Thoracic aorta endothelial cell (primary cell): ENCODE measurements at places on chromosomes 7 and 10. TPM values are rescaled to one million over a fixed set of nuclear protein-coding genes. Genes with fewer than 3 reads are reported as not detected.

Gene PAPSS2
- total RNA-seq, result 103 and 106 TPM in 2 replicates

Gene KCND2
- not detected in 2 replicates for total RNA-seq

Gene RNF148
- 4.1 and 4.4 TPM in 2 replicates for total RNA-seq

Gene HOXA2
- 1.6 and 2.2 TPM in 2 replicates for total RNA-seq

Gene WEE2
- not detected in 2 replicates for total RNA-seq

Gene NPC1L1
- not detected in 2 replicates for total RNA-seq

Gene FRMPD2
- 0.07 TPM in 1 of 2 replicates, not detected in the other for total RNA-seq

Gene GIMAP1
- total RNA-seq, result 10.4 and 10.8 TPM in 2 replicates

Gene ASB15
- total RNA-seq, result not detected in 2 replicates

Gene DYNC1I1
- 1.6 and 4.0 TPM in 2 replicates for total RNA-seq

Gene MAT1A
- not detected in 2 replicates for total RNA-seq

Gene HECW1
- total RNA-seq, result not detected in 2 replicates

Gene ZNF425
- total RNA-seq, result 1.0 and 1.2 TPM in 2 replicates

Gene NRCAM
- 157 and 174 TPM in 2 replicates for total RNA-seq

Gene WDFY4
- total RNA-seq, result 4.9 and 5.5 TPM in 2 replicates

Gene CACNA2D1
- total RNA-seq, result 102 and 120 TPM in 2 replicates

Gene MSMB
- total RNA-seq, result not detected in 2 replicates

Gene GNAT3
- not detected in 2 replicates for total RNA-seq

Gene CFTR
- total RNA-seq, result not detected in 2 replicates

Gene PLPP4
- total RNA-seq, result 4.7 and 8.0 TPM in 2 replicates

Gene PIP
- not detected in 2 replicates for total RNA-seq

Gene SLC13A1
- not detected in 2 replicates for total RNA-seq

Gene OR9A4
- total RNA-seq, result not detected in 2 replicates
